ENCODE measurements at places on chromosomes 1 and 21. TPM values are rescaled to one million over a fixed set of nuclear protein-coding genes. Genes with fewer than 3 reads are reported as not detected.

- DNase-seq = no peak
Measured at GRCh38 chr1:156089704-156090103, 7.4 kb upstream of the MEX3A start.

DNA sequence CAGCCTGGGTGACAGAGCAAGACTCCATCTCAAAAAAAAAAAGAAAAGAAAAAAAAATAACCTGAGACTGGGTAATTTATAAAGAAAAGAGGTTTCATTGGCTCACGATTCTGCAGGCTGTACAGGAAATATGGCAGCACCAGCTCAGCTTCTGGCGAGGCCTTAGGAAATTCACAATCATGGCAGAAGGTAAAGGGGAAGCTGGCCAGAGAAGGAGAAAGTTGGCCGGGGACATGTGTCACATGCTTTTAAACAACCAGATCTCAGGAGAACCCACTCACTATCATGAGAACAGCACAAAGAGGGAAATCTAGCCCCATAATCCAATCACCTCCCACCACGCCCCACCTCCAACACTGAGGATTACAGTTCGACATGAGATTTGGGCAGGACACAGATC, 125.3 kb downstream of the DISP1 start:
- no peak for DNase-seq

- peak; percentile 76 for DNase-seq
Measured at GRCh38 chr1:228009828-228010775, 3.3 kb downstream of the WNT3A start.

GRCh38 chr21:14206222-14206621, 4.5 kb downstream of the LIPI start:
- DNase-seq = no peak

- no peak for DNase-seq
Measured at GRCh38 chr1:65882076-65882475, 89.4 kb downstream of the PDE4B start.

GRCh38 chr1:74830766-74831165, 97.8 kb downstream of the TYW3 start:
- no peak for DNase-seq

- no peak for DNase-seq
Measured at GRCh38 chr1:226739696-226740065, 599 bp upstream of the ITPKB start.

CCDC30 gene
- total RNA-seq = 3.3 TPM

- DNase-seq = peak; percentile 84
Measured at GRCh38 chr1:1431845-1432273, 3.6 kb upstream of the VWA1 start.

GRCh38 chr1:216627252-216627651, 96.0 kb downstream of the ESRRG start:
- no peak for DNase-seq

PLPP3 gene
- total RNA-seq = 157 TPM

FMN2 gene
- total RNA-seq = 9.3 TPM

DNA sequence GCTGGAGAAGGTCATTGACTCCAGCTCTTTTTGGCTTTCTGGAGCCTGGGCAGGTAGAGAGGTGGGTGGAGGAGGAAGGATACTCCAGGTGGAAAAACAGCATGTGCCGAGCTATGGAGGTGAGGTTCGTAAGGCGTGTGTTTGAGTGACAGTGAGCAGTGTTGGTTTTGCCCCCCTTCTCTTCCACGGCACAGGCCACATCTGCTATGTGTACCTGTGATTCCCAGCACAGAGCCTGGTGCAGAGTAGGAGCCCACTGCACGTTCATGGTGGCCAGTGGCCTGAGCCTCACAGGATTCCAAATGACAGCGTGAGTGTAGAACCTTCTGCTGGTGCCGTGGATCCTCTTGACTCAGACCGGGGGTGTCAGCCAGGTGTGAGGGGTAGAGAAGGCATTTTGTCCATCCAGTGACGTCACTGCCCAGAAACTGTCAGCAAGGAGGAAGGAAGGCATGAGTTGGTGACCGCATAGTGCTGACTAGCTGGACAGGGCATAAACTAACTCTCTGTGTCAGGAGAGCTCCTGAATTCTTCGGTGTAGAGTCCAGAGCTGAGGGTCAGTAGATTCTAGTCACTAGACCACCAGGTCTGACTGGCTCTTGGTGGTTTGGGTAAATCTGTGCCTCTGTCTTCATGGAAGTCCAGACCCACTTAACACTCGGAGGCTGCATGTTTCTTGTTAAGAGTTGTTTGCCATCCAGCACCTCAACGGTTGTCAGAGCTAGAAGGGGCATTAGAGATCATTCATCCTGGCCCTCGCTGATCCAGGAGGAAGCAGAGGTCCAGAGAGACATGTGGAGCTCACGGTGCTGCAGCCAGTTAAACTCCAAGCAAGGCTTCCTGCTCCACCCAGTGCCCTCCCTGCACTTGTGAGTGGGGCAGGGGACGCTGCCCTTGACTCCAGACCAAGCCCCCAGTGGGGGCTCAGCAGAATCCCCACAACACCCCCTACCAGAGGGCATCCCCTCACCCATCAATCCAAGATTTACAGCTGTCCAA, 3.8 kb downstream of the QSOX1 start:
- peak; percentile 63 for DNase-seq

DNA sequence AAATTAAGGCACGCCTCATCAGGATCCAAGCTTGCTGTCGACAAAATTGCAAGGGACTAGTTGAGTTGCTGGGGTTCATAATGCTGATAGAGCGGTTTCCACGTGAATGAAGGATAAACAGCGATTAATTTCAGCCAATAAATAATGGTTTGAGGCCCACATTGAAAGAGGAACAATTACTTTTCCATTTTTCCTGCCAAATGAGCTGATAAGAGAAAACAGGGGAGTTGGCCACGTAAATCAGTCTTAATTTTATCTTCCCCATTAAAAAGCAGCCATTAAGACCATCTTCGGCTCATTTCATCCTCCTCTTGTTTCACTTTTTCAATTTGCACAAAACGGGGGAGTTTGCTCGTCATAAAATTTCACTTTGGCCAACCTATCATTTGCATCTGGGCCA, 235.5 kb upstream of the RRP15 start:
- no peak for DNase-seq

PODN gene
- total RNA-seq = 6.5 TPM

- no peak for DNase-seq
Measured at GRCh38 chr21:25908495-25908894, 173.7 kb downstream of the GABPA start.

DNA sequence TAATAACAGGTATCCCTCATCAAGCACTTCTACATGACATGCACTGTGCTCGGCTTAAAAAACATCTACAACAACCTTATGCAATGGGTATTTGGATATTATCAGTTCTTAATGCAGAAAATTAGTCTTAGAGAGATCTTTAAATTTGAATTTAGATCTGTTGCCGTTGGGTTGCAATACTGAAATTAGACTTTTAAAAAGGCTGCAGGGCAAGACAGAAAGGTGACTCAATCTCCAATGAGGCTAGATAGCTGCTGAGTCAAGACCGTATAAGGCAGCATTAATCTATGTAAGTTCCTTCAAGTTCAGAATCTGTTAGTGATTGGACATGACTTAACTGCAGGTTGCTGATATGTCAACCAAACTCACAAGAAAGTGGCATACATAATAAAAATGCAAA, 37.3 kb downstream of the OLFM3 start:
- DNase-seq = no peak

IRF6 gene
- total RNA-seq = 0.13 TPM

GRCh38 chr1:51301152-51301843, 29.1 kb downstream of the TTC39A start:
- DNase-seq = no peak

- no peak for DNase-seq
Measured at GRCh38 chr1:24704411-24705259, 40.6 kb upstream of the CLIC4 start.

ASTN1 gene
- not detected for total RNA-seq

- no peak for DNase-seq
Measured at GRCh38 chr1:63454269-63454668, 68.8 kb downstream of the ITGB3BP start.

FAM72D gene
- 0.73 TPM for total RNA-seq

- DNase-seq = no peak
Measured at GRCh38 chr1:50829014-50829958, 130.8 kb downstream of the FAF1 start.
